ENCODE measurements at places on chromosomes 2 and 18.

GRCh38 chr2:208370881-208371633 lies 35.5 kb upstream of the PTH2R start:
- DNase-seq, result no peak

DNA sequence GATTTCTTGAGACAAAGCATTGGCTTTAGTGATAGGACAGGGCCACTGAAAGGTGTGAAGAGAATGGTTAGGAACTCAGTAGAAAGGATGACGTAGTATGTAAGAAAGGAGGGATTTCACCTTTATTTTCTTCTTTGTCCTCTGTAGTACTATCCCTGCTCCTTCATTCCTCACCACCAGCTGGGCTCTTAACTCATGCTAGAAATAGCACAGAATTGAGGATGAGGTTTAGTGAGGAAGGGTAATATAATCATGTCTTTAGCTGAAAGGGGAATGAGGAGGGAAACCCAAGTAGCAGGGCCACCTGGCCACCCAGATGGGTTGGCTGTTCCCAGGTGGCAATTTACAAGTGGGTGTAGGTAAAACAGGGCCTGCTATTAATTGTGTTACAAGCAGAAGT lies 15.2 kb downstream of the ACVR2A start:
- DNase-seq, result no peak

DNA sequence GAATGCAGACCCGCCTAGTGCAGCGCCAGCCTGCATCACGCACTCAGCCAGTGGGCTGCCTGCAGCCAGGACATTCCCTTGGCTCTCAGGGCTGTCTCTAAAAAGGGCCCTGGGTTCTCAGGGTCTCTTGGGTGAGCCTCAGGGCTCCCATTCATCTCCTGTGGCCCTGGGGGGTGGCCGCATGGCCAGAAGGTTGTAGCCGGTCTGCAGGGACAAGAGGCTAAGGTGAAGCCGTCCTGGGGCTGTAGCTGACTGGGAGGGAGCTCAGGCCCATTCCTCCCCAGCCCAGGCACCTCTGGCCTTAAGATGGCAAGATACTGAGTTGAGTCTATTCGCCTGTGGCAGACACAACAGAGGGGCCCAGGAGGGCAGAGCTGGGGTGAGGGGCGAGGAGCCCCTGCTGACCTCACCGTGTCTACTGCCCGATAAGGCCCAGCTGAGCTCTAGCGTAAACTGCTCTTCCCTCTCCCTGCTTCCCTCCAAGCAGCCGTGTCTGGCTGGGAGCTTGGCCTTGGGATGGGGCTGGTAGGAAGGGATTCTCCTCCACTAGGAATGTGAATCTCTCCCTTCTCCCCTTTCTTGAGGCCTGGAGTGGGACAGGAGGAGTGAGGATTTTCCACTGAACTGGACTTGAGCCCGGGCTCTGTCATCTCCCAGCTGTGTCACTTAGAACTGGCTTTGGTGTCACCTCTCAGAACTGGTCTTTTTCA lies 37.9 kb downstream of the INHBB start:
- DNase-seq, result no peak

DNA sequence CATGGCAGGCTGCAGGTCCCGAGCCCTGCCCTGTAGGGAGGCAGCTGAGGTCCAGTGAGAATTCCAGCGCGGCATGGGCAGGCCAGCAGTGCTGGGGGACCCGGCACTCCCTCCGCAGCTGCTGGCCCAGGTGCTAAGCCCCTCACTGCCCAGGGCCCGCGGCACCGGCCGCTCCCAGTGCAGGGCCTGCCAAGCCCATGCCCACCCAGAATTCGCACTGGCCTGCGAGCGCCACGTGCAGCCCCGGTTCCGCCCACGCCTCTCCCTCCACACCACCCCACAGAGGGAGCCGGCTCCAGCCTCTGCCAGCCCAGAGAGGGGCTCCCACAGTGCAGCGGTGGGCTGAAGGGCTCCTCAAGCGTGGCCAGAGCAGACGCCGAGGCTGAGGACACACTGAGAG lies 158.5 kb upstream of the ACVR2A start:
- DNase-seq, result no peak

GRCh38 chr2:148646231-148646559 lies 1.6 kb downstream of the EPC2 start:
- DNase-seq, result no peak

DNA sequence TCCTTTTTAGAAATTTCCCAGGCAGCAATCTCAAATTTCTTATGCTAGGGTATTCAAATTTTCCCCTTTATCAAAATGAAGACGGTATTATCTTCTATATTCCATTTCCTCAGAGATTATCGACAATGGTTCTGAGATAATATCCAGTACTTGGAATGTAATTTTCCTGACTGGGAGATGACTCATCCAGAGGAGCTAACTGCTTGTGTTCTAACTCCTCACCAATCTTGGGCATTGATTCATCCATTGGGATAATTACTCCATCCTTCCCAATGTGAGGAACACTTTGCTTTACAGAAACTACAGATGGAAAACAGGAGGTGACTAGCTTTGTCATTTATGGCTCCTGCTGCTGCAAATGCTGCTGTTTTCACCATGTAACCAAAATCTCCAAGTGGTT lies 239.4 kb upstream of the LYPD1 start:
- no peak for DNase-seq

DNA sequence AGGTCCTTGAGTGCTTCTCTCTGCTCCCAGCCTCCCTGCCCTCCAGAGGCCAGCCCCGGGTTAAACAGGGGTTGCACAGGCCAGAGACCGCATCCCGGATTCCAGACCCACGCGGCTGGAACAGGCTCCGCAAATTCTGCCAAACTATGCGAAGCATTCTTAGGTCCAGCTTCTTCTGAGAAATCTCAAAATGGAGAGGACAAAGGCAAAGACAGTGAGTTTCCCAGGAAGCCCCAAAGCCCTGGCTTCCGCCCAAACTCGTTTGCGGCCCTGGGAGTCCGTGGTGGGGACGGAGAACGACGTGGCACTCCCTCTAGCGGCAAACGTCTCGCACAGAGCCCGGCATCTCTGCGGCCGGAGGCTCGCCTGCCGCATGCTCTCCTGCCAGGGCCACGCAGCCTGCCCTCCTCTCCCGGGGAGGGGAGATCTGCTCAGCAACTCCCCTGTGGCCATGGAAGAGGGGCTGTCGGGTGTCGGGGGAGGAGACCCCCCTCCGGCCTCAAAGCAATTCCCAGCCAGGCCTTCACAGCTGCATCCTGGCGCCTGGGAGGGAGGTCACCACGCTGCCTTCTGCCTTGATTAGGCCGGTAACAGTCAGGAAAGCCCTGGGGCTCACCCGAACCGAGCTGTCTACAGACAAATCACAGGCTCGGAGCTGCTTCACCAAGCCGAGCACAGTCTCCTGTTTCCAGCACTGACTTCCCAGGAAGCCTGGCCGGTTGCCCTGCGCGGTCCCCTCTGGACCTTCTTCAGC lies 33.4 kb upstream of the KLHL29 start:
- peak; percentile 84 for DNase-seq

DNA sequence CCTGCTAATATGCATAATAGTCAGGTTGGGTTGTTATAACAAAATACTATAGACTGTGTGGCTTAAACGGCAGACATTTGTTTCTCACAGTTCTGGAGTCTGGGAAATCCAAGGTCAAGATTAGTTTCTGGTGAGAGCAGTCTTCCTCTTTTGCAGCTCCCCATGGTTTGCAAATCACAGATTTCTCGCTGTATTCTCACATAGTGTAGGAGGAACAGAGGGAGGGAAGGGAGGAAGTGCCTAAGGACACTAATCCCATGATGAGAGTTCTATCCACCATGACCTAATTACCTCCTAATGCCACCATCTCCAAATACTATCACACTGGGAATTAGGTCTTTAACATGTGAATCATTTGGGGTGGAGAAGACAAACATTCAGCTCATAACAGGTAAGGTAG lies 20.1 kb upstream of the PTH2R start:
- DNase-seq, result no peak

DNA sequence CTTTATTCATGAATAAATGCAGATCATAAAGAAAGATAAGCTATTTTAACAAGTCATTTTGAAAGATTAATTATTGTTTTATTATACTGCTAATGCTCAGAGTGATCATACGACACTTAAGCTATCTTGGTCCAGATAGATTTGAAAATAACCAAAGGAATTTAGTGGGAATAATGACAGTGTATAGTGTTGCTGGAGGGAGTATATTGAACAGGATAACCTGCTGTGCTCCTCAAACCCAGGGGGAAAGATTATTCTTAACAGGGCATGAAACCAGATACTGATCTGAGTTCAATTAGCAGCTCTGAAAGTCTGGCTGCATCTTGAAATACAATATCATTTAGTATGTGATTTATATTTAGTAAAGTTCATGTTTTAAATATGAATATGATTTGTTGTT lies 216.3 kb upstream of the ITGA4 start:
- DNase-seq, result no peak
